ENCODE measurements at places on chromosomes 4 and X. TPM values are rescaled to one million over a fixed set of nuclear protein-coding genes. Genes with fewer than 3 reads are reported as not detected.

The MAGEB1 gene
- not detected for total RNA-seq

The TXK gene
- not detected for total RNA-seq

The GPR143 gene
- not detected for total RNA-seq

The PCYT1B gene
- total RNA-seq, result 0.41 TPM

The XAGE2 gene
- total RNA-seq, result not detected

The KLHL34 gene
- total RNA-seq, result 23.6 TPM

DNA sequence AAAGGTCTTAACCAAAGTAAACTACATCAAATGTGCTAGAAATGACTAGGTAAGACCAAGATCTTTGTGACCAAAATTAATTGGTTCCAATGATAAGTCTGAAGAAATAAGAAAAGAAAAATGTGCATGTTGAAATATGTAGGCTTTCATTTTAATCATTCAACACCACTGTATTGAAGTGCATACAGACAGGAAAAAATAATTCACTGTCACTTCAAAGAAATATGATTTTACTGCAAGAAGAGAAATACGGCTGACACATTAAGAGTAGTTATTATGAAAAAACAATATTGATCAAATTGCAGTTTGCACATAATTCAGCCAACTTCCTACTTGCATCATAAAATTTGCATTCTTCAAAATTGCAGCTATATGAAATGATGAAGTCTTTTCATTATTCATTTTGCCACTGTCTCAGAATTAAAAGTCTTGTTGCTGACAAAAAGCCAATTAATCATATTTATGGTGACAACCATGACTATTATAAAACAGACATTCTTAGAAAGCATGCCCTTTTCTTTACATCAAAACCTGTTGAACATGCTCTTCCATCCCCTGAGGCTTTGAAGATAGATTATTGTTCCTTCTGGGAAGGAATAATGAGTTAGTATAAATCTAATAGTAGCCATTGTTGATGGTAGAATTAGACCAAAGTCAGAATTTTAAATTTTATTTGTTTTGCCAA lies 405.9 kb upstream of the MAD2L1 start:
- no peak for DNase-seq

DNA sequence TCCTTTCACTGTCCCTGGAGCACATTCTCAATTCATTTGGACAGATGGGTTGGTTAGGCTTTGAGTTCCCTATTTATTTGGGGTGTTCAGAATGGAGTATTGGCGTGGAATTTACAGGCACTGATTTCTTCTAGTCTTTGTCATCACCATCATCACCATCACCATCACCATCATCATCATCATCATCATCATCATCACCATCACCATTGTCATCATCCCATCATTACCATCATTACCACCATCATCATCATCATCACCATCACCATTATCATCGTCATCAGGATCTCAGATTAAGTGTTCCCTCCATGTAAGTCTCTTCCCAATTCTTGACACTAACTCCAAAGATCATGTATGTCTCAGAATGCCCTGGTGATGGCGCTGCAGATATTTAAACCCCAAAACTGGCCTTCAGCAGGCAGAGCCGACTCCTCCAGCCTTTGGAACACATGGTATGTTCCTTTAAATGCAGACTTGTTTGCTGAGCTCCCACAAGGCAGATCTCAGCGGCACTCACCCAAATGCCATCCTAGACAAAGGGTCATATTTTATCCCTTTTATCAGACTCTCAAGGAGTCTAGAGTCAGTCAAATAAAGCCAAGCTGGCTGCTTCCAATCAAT lies 19.8 kb upstream of the FAM9A start:
- no peak for DNase-seq

- no peak for DNase-seq
These were observed 16.4 kb downstream of the DDX3X start for GRCh38 chrX:41350150-41350975.

- no peak for DNase-seq
These were observed 41.7 kb downstream of the TMEM164 start for GRCh38 chrX:110044346-110045249.

GRCh38 chr4:84931961-84932360 lies 34.5 kb downstream of the WDFY3 start:
- DNase-seq, result no peak

DNA sequence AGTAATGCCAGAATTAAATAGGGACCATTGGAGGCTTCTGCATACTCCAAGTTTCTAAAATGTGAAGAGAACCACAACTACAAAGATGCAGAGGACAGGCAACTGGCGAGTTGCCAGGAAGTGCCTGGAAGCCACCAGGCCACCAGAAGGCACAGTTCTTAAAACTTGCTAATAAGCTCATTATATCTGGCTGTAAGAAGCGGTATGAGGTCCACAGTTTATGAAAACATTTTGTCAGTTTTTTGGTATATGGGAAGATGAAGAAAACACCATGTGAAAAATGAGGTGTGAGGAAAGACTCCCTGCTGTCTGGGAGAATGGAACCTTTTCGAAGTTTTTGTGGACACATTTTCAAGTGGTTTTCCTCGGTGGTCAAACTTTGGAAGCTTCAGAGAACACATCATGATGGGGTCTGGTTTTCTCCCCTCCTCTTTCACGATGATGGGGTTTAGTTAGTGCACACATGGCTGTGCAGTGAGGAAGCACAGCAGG lies 202.7 kb downstream of the NR3C2 start:
- DNase-seq, result no peak
